DMS79 treated with DMSO at 0.1 percent for 48 hours (cell line): ENCODE measurements at places on chromosomes 1 and 21.

DNA sequence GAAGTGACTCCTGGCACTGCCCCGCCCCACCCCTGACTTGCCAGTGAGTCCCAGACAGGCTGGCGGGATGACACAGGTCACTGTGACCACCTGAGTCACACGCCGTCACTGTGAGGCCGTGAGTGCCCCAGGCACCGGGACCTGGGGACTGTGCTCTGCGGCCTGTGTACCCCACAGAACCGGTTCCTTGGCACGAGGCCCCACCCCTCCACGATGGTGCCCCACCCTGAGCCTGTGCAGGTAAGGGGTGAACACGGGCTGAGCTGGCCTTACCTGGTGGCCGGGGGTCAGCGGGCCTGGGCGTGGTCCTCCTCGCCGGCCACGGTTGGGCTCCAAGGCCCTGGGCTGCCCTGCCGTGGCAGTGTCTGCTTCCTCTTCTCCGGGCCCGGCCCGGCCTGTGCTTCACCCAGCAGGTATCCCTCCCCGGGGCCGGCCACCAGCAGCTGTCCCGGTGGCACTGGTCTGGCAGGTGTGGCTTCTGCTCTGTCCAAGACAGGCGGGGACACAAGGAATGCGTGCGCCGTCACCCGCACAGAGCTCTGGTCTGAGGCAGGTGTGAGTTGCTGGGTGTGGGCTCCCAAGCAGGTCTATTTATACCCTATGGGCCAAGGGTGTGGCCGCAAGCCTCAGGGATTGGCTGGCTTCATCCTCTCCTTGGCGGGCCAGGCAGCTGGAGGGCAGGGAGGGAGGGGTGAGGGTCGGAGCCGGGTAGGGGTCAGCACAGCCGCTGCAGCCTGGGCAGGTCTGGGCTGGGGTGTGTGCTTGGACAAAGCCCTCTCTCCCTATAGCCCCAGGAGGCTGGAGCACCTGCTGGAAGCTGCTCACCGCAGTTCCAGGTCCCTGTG lies at the start of gene RNF223:
TSS of gene RNF223 (minus strand) at position 564 of the 845 bp plus-strand sequence. CDS start 1,740 bp downstream, outside the sequence.
- DNase-seq, result peak; percentile 40

- DNase-seq, result no peak
Observed at GRCh38 chr21:38718481-38718880, 87.2 kb upstream of the ETS2 start.

GRCh38 chr1:211741116-211741515 lies 65.7 kb upstream of the NEK2 start:
- DNase-seq, result no peak

- no peak for DNase-seq
Observed at GRCh38 chr1:70910013-70910412, 137.6 kb downstream of the PTGER3 start.

- DNase-seq, result no peak
Observed at GRCh38 chr21:45584786-45585185, 42.5 kb upstream of the SLC19A1 start.

- no peak for DNase-seq
Observed at GRCh38 chr1:34754964-34755637, at the start of gene GJB5. GJB5 (plus strand) TSS chr1:34755047; CDS start chr1:34757331, 2,284 bp downstream.

DNA sequence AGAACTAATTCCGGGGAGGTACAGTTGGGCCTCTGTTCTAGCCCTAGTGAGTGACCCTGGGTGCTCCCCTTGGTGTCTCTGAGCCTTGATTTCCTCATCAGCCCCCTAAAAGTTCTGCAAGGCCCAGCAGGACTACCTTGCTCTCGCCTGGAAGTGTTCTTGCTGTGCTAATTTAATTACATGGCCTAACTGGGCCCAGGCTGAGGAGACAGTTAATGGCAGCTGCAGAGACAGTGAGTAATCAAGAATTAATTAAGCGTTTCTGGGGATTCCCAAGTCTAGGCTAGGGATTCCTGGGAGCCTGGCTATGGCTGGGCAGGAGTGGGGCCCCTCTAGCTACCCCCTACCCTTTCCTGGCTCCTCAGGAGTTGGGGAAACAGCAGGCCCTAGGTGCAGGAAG lies 24.7 kb upstream of the DMBX1 start:
- DNase-seq, result no peak

DNA sequence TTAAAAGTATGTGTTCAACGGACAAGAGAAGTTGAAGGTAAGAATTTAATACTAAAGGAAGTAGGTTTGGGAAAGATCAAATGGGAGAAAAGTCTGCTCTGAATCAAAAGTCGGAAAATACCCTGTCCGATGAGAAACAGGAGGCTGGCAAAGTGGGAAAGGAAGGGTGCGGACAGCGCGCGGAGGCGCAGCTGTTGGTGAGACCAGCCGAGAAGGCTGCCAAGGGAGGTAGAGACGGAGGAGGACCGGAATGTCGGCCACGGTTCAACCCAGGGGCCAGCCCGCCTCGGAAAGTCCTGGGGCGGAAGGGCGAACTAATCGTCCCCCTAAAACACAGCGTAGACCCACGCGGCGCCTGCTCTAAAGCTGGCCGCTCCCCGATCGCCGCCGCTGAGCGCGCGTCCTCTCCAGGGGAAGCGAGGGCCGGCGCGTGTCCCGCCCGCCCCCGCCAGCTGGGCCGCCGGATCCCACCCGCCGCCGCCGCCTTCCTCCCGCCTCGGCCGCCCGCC lies 639 bp upstream of the SPATA1 start:
- DNase-seq, result peak; percentile 55

- DNase-seq, result no peak
Observed at GRCh38 chr1:178539291-178539690, 26.4 kb downstream of the TEX35 start.

- no peak for DNase-seq
Observed at GRCh38 chr21:31297806-31298205, 46.3 kb downstream of the TIAM1 start.

DNA sequence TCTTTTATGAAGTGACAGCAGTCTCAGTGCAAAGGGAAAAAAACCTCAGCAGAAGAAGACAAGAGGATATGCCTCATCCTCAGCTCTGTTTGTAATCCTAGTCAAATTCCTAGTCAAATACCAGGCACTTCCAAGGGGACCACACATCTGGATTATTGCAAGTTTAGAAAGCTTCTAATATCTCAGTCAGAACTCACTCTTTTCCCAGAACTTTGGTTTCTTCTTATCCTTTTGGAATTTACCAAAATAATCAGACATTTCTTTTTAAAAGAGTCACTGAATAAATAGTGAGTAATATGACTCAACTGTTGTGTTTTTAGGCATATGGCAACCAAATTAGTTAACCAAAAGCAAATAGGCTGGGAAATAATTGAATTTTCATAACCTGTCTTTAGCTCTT lies 47.8 kb downstream of the PRRX1 start:
- no peak for DNase-seq

GRCh38 chr1:14321422-14321821 lies 277.1 kb upstream of the KAZN start:
- no peak for DNase-seq

GRCh38 chr21:43375006-43375836 lies 51.7 kb downstream of the SIK1 start:
- DNase-seq, result no peak

DNA sequence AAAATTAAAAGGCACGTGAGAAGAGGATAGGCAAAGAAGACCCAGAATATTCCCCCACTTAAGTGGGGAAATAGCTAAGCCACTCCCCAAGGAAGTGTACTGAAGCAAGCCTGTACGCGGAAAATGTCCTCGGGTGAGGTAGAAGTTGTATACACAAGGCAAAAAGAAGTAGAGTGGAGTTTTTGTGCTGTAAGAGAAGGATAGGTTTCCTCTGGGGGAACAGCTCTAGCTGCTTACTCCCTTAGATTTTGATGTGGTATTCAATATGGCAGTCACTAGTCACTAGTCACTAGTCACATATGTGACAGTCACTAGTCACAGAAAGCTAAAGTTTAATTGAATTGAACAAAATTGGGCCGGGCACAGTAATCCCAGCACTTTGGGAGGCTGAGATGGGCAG lies 7.6 kb downstream of the TXNIP start:
- DNase-seq, result no peak

DNA sequence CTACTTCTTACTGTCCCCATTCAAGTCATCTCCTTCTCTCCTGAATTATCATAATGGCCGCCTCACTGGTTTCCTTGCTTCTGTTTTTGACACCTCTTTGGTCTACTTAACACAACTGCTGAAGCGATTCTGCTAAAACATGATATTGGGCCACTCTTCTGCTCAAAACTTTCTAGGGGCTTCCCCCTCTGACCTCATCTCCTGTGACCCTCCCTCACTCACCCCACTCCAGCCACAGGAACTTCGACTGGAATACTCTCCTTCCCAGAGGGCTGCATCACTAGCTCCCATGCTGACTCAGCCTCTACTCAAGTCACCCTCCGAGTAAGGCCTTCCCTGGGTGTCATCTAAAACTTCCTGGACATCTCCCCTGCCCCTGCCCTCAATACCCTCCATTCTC lies 35.7 kb downstream of the NRIP1 start:
- DNase-seq, result no peak

DNA sequence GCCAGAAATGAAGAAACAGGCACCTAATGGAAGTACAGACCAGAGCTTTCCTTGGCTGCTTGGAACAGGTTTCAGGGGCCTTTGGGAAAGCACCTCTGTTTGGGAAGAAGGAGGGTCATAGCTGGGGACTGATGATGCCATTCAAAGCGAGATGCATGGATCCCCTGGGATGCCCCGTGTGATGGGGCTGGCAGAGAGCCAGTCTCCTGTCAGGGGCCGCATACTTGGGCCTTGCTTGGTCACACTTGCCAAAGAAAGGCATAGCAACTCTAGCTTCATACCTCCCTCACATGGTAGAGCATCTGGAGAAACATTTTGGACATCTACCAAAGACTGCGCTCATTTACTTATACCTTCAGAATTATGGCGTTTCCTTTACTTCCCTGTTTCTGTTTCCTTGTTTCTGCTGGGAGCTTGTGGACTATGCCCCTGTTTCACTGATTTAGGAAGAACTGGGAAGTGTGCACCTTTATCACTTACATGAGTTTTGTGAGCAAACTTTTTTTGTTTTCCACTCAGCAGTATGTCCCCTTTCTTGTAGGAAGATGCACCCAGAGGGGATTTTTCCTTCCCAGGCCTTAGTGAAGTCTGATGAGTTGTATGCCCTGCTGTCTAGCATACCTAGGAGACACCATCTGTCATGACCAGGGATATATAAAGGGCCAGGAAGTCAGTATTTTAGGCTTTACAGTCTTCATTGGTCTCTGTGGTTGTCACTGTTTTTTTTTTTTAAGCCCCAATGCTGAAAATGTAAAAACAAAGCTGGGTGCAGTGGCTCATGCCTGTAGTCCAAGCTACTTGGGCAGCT lies 19.8 kb upstream of the ST3GAL3 start:
- no peak for DNase-seq

GRCh38 chr1:168301664-168302320 lies 21.1 kb downstream of the TBX19 start:
- no peak for DNase-seq

DNA sequence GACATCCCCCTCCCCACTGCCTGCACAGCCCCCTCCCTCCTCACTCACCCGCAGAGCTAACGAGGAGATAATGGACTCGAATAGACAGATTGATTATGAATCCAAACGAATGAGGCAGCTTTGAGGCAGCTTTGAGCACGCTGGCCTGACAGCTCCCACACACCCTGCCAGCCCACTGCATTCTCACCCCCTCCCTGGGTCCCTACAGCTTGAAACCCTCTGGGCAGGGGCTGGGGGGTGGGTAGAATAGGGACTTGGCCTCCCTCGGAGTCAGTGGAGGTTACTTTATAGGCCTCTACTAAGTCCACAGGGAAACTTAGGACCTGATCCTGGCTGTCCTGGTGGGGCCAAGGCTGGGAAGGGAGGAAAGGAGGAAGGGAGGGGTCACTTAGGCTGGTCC lies 1.9 kb downstream of the NTRK1 start:
- DNase-seq, result no peak

DNA sequence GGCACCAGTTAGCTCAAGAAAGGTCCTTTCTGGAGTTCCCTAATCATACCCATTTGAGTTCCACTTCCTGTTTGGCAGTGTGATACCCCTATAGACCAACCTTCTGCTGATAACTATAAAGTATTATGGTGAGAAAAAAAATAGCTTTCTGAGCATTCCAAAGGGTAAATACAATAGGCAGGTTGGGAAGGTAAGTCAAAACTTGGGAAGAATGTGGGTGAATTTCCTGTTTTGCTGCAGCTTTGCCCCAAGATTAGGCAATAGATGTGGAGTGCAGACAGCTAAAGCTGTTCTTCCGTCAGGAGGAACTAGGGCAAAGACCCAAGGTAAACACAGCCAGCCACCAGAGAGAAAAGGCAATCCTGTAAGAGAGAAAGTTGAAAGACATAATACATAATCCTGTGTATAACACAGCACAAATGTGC lies 49.9 kb upstream of the GUCA2A start:
- DNase-seq, result no peak

DNA sequence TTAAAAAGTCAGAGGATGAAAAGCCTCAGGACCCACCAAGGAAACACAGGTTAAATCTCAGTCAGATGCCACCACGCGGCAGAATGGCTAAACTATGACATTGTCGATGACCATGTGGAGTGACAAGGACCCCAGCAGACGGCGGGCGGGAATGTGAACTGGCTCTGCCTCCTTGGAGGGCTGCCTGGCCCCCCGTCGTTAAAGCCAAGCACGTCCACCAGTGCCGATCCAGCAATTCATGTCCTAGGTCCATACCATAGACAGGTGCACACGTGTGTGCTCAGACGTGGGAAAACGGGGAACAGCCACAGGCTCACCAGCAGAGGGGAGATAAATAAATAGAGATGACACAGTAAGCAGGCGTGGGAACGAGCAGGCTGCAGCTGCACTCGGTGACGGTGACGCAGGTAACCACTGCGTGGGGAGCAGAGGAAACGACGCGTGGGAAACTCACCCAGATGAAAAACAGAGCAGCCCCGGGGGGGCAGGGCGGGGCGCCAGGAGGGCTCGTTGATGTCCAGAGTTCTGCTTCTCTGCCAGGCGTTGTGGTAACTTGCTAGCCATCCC lies 28.3 kb upstream of the PCBP3 start:
- no peak for DNase-seq

- DNase-seq, result no peak
Observed at GRCh38 chr1:234918961-234919761, 209.5 kb downstream of the TOMM20 start.

GRCh38 chr1:56512724-56513494 lies 66.5 kb downstream of the PLPP3 start:
- no peak for DNase-seq

DNA sequence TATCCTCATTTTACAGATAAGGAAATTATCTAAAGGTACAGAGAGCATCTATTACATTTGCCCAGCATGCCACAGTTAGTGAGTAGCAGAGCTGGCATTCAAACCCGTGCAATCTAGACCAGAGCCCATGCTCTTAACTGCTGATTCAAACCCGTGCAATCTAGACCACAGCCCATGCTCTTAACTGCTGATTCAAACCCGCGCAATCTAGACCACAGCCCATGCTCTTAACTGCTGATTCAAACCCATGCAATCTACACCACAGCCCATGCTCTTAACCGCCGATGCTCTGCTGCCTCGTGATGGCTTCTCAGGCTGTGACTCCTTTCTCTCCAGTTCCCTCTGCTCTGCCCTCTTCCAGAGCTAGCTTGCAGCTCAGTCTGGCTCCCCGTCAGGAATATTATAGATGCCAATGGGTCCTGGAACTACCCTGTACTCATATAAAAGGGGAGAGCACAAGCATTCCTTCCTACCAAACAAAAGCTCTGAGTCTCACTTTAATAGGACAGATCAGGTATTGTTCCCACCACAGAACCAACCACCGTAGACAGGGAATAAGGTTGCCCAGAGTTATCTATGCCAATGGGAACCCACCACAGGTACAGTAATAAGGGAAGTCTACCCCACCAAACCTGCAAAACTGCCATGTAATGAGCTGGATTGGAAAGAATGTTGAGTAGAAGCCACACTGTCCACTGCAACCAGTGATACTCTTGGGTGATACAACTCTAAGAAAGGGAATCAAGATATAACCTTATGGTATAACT lies 78.4 kb downstream of the SMYD3 start:
- no peak for DNase-seq

- no peak for DNase-seq
Observed at GRCh38 chr1:55257958-55258357, 42.8 kb upstream of the USP24 start.

- DNase-seq, result peak; percentile 56
Observed at GRCh38 chr1:9542430-9542829, 3.2 kb downstream of the SLC25A33 start.
